GM12891 (cell line): ENCODE measurements at places on chromosomes 3 and 15.

DNA sequence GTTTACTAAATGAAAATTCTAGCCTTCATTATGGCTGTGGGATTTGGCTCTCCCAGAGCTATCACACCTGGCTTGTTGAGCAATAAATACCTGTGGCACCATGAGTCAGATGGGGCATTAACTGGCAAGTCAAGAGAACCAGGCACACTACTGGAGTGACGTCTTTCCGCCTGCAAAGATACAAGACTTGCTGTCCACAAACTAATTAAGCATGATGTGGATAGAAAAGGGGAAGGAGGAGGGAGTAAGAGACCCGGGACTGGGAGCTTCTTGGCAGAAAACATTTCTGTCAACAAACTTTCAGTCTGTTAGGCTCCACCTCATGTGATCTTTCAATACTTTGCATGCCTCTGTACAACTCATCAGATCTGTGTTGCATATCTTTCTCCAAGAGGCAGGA, 56.5 kb downstream of the CLDN1 start:
- DNase-seq = no peak

DNA sequence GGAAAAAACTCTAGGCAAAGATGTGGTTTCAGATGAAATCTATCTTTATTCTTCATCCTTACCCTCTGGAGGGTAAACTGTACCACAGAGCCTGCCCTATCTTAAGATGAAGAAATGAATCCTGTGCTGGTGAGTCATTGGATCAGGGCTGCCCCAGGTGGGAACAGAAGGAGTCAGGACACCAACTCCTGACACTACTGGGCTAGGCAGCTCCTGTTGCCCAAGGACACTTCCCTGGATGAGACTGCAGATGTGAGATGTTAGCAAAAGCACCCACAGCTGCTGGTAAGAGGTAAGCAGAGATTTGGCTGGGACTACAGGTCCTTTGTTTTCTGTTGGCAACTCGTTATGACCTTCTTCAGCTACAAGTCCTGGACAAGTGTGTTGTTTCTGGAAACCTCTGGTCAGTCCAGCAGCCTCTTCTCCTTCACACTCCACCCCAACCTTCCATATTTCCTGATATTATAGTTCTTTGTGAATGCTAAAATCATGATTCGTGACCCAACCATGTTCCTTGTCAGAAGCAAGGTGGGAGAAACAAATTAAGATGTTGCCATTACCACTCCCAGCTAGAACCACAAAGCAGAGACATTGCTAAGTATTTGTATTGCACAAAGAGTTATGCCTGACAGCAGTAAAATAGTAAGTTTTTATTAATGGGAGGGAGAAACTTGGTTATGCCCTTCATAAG, 104.2 kb upstream of the TGFBR2 start:
- DNase-seq = no peak

DNA sequence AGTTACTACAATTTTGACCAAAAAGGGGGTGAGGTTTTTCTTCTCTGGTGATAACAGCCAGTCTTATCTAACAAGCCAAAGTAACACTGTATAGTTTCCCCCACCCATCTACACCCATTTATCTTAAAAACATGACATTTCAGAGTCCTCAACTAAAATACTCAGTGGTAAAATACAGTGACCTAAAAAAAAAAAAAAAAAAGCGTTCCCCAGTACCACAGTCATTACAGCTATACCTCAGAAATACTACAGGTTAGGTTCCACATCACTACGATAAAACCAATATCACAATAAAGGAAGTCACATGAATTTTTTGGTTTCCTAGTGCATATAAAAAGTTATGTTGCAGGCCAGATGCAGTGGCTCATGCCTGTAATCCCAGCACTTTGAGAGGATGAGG, 13.8 kb downstream of the DENND4A start:
- no peak for DNase-seq

DNA sequence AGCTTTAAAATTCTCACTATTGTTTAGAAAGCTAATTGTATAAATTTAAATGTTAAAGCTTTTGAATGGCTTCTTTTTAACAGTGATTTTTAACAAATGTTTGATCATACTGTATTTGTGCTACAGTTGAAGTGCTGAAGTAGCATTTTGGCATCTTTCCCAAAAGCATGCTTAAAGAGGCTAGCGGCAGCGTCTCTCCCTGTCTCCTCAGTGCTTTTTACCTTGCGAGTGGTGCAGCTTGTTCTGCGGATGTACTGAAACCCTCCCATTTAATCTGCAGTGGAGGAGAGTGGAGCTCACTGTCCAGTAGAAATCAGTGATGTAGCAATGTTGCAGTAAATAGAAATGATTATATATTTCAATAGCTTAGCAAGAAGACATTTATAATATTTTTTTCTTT, 43.7 kb downstream of the LRRC49 start:
- DNase-seq = no peak

GRCh38 chr3:81793410-81793809, 32.0 kb upstream of the GBE1 start:
- no peak for DNase-seq

GRCh38 chr15:72964542-72964941, 87.7 kb upstream of the NEO1 start:
- no peak for DNase-seq
